ENCODE measurements at places on chromosomes 11 and 22.

GRCh38 chr11:73196576-73196975, 21.5 kb upstream of the P2RY2 start:
- DNase-seq: no peak

GRCh38 chr11:31118566-31118965, 251.0 kb downstream of the DCDC1 start:
- DNase-seq: no peak

- DNase-seq: no peak
Measured at GRCh38 chr11:116536416-116536815, 236.4 kb downstream of the BUD13 start.

- DNase-seq: no peak
Measured at GRCh38 chr11:124759266-124760204, 2.6 kb downstream of the ESAM start.

GRCh38 chr11:15519124-15519791, 404.5 kb downstream of the INSC start:
- DNase-seq: no peak

DNA sequence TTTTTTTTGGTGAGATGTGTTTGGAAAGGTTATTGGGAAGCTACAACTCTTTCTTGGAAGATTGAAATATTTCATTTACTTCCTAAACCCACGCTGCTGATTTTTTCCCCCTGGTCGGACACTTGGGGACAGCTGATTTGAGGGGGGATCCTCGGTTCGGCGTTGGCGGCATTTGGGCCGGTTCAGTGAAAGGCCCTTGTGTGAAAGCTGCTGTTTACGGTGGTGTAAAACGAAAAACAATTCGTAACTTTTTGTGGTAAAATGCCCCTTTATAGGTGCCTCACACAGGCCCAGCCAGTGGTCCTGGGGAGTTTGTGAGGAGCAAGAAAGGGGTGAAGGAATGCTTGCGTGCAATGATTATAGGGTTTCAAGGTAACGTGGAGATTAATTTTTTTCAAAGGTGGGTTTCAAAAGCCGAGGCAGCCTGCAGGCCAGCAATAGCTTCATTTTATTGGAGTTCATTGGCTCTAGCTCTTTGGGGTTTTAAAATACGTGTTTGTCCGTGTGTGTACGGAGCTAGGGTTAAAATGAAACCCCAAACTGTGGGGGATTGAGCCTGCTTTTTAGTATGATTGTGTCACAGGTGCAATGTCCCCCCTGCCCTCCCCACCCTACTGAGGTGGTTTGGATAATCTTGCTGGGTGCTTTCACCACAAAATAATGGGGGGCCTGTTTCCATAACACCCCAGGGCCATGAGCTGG, 77.2 kb upstream of the PPARA start:
- no peak for DNase-seq

DNA sequence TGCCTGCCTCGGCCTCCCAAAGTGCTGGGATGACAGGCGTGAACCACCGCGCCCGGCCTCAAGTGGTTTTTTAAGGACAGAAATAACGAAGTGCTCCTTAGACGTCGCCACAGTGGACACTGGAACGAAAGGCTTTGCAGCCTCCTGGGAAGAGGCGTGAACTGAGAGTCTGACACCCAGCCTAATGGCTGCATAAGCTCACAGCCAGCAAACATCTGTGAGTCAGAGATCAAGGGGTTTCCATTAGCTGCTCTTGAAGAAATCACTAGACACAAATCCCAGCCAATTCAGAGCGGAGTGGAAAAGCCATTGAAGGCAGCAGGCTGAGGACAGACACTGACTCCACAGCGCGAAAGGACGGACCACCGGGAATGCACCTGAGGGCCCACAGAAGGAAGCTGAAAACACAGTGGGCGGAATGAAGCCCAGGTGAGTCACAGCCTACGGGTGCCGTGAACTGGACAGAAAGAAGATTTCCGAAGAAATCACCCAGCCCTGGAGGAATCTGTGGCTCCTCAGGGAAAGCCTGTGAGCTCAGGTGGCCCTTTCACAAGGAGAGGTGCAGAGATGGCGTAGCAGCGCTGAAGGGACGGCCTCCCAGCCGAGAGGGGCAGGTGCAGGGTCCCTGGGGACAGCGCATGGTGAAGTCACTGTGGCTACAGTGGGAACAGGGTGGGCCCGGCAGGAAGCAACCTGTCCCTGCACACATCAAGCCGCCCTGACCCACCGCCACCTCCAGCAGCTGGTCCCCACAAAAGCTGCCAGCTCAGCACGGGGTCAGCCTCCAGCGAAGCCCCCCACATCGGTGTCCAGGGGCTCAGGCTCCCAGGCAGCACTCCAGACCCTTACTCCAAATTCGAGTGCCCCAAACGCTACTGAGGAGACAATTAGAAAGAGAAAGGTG, 11.6 kb downstream of the LMNTD2 start:
- no peak for DNase-seq

- DNase-seq: no peak
Measured at GRCh38 chr11:111795334-111795985, 29.3 kb upstream of the PPP2R1B start.

GRCh38 chr22:46450931-46451561, 86.4 kb downstream of the CELSR1 start:
- DNase-seq: no peak

DNA sequence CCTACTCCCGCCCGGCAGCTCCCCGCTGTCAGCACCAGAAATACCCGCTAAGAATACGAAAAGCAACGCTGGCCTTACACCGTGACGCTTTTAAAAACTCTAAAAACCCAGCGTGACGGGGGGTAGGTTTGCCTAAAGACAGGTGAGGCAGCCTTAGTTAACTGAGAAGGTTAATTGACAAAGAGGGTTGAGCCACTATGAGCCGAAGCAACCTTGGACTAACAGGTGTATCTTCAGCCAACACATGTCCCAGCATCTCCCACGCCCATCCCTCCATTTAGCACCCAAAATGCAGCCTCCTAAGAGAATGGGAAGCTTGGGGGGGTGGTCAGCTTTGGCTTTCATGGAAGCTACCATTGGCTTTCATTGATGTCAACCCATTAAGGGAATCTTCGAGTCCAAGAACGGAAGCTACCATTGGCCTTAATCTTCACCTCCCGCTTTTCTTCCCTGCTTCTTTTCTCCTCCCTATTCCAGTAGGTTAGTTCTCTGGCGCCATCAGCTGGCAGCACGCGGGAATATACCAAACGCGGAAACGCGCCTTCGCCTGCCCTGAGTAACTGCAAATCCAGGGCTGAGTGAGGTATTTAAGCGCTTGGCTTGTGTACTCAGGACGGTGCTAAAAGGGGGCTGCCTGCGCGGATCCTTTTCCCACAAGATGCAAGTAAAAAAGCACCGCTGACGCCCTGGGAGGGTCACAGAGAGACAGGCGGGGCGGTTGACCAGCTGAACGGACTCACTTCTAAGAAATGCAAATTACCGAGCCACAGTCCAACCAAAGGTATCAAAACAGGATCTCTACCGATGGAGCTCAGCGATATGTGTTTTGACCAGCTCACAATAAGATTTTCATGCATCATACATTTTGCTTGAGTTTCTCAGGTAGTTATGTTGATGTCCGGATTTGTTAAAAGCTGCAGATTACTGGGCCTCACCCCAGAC, 38.5 kb upstream of the GLYATL1 start:
- no peak for DNase-seq

GRCh38 chr11:110818032-110818687, 105.9 kb upstream of the ARHGAP20 start:
- DNase-seq: no peak

DNA sequence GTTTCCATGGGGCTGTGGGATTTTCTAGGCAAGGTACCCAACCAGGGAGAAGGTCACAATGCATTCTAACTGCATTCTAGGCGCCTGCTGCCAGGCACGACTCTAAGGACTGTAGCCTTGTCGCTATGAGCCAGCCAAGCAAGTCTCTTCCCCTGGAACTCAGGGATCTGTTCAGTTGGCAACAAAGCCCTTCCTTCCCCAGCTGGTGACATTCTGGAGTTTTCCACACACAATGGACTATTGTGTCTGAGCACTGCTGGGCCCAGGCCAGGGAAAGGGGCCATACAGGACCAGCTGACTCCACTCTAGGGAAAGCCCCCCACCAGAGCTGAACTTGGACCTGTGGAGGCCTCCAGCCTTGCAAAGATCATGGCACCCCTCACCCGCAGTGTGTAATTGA, 116.8 kb downstream of the RRAS2 start:
- no peak for DNase-seq

GRCh38 chr11:64207256-64208085, 950 bp downstream of the FERMT3 start:
- DNase-seq: peak; percentile 74

DNA sequence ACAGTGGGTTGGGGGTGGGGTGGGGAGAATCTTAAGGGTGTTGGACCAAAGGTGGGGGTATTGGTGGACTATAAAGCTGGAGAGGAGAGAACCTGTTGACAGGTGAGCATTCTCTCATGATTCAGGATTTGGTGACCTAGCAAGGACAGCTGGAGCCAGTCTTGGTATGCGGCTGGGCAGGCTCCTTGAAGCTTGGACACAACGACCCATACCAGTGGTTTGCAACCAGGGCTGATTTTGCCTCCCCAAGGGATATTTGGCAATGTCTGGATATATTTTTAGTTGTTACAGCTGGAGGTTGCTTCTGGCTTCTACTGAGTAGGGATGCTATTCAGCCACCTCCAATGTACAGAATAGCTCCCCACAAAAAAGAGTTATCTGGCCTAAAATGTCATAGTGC, 5.6 kb downstream of the EXT2 start:
- no peak for DNase-seq

GRCh38 chr22:44561139-44561840, 63.3 kb upstream of the RTL6 start:
- no peak for DNase-seq

GRCh38 chr11:15692739-15693138, 578.0 kb downstream of the INSC start:
- no peak for DNase-seq

GRCh38 chr11:59180907-59181306, 9.0 kb downstream of the DTX4 start:
- DNase-seq: no peak

GRCh38 chr22:23763954-23764353, 1.2 kb downstream of the C22orf15 start:
- no peak for DNase-seq

DNA sequence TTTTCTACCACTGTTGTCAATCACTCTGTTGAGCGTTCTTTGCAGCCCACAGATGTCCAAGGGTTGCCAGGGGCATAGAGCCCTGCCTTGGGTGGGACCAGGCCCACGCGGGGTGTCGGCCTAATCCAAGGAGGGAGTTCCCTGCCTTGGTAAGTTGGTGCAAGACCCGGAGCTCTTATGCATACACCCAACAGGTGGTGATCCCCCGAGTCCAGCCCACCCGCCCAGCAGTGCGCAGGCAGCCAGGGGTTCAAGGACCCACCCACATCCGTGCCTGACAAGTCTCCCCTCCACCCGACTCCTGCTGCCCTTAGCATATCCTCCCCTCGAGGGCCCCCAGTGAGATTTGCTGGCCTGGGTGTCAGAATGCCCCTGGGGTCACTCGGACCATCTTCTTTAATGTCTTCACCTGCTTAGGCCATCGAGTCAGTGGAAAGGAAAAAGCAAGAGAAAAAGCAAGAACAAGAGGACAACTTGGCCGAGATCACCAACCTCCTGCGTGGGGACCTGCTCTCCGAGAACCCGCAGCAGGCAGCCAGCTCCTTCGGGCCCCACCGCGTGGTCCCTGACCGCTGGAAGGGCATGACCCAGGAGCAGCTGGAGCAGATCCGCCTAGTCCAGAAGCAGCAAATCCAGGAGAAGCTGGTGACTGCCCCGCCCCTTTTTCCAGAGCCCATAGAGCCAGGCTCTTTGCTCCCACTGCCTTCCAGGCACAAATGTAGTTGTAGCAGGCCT, 12.2 kb downstream of the RIBC2 start:
- DNase-seq: no peak

- DNase-seq: no peak
Measured at GRCh38 chr11:19089421-19089820, 27.5 kb upstream of the ZDHHC13 start.

- DNase-seq: no peak
Measured at GRCh38 chr22:20807315-20807752, 33.4 kb downstream of the SERPIND1 start.

- DNase-seq: no peak
Measured at GRCh38 chr11:116314006-116314405, 458.8 kb downstream of the BUD13 start.

- DNase-seq: peak; percentile 93
Measured at GRCh38 chr11:65261591-65262380, at the start of gene POLA2. Gene POLA2, plus strand, starts transcription at chr11:65261962. Its CDS starts 331 bp downstream, at chr11:65262293.

GRCh38 chr11:47488111-47488510, 39.2 kb upstream of the RAPSN start:
- no peak for DNase-seq

GRCh38 chr11:92495107-92495793, 270.6 kb downstream of the FAT3 start:
- no peak for DNase-seq

DNA sequence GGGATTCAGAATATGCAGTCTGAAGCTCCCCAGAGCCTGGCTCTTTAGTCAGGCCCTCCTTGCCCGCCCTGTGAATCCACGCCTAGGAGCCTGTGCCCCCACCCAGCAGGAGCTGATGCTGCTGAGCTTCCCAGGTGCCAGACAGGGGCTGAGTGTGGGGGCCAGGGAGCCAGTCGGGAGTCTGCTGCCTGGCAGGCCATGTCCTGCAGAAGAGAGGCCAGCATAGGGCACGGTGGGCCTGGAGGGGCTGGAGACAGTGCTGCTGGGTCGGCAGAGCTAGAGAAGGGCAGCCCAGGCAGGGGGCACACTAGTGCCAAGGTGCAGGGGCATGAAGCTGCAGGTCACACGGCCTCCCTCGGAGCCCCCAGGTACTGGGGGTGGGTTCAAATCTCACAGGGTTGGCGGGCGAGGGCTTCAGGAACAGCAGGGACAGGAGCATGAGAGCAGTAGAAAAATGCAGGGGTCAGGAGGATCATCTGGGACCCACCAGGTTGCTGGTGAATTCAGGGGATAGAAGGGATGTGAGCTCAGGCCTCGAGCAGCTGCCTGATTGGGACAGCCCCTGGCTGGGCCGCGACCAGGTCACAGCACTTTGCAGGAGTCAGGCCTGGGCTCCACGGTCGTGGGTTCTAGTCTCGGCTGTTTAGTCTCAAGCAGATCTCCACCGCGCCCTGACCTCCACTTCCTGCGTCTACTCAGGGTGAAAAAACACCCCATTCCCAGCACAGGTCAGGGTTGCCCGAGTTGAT, 4.1 kb upstream of the SEPTIN5 start:
- DNase-seq: no peak
